ENCODE measurements at places on chromosomes 16 and 17.

- DNase-seq = no peak
Measured at GRCh38 chr17:40471846-40472732, 28.8 kb downstream of the IGFBP4 start.

GRCh38 chr17:57032343-57032742 is 52.7 kb upstream of the AKAP1 start:
- DNase-seq = no peak

DNA sequence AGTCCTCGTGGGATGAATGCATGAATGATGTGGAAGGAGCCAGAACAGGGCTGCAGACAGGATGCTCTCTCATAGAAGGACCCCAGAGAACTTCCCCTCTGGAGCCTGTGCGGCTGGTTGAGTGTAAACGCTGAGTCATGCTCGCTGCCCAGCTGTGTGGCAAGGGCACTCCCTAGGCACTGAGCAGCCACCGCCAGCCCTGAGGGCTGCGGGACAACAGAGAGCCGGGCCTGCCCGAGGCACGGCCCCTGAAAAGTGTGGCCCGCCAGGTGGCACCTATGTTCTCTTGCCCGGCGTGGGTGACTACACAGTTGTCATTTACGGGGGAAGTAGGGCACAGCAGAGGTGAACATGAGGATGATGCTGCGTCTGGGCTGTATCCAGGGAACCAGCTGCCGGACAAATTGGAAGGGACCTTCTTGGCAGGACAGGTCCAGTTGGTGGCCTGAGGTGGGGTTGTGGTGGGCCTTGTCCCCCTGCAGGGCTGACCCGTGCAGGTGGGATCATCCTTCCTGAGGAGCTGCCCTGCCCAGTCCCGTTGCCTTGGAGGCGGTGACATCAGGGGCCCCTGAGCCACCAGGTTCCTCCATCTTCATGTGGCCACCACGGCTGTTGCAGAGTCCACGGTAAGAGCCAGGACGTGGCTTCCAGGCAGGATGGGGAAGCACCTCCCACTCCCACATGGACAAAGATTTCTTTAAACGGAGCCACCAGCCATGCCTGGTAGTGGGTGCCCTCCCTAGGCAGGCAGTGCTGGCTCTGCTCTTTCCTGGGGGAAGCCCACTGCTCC is 94.8 kb upstream of the CBX4 start:
- no peak for DNase-seq

GRCh38 chr16:88616320-88616719 is 22.1 kb upstream of the IL17C start:
- DNase-seq = no peak

DNA sequence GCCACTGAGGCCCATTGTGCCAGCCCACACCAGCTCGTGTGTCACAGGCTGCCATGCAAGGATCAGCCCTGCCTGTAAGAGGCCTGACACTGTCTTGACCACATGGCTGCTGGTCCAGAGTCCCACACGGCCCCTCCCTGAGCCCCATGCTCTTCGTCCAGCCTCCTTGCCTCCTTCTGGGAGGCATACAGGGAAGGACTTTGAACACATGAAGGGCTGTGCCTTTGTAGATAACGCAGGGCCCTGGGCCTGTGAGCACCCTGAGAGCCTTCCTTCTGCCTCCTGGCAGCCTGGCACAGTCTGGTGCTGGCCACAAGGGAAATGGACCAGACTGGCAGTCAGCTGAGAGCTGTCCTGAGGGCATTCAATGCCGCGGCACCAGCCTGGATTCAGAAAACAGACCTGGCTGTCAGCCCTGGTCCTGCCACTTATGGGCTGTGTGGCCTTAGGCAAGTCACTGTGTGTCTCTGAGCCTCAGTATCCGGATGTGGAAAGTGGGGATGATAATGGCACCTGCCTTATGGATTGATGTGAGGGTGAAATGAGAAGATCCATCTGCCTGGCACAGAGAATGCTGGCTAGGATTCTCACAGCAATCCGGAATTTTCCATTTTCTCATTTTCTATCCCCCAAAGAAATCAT is 19.2 kb upstream of the SPNS2 start:
- DNase-seq = no peak

DNA sequence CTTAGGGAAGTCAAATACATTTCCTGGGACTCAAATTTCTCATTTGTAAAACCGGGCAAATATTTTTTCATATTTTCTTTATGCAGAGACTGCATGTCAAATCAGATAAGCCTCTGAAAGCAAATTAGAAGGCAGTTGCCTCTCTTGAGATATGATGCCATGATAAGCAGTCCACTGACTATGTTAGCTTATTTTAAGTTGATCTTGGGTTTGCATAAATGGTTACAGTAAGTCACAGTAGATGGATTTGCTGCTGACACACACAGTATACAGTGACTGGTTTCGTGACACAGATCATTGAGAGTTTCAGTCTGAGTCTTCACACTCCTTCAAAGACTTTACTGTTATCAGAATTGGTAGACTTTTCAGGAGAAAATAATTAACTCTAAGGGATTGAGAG is 927.6 kb upstream of the CDH8 start:
- no peak for DNase-seq

DNA sequence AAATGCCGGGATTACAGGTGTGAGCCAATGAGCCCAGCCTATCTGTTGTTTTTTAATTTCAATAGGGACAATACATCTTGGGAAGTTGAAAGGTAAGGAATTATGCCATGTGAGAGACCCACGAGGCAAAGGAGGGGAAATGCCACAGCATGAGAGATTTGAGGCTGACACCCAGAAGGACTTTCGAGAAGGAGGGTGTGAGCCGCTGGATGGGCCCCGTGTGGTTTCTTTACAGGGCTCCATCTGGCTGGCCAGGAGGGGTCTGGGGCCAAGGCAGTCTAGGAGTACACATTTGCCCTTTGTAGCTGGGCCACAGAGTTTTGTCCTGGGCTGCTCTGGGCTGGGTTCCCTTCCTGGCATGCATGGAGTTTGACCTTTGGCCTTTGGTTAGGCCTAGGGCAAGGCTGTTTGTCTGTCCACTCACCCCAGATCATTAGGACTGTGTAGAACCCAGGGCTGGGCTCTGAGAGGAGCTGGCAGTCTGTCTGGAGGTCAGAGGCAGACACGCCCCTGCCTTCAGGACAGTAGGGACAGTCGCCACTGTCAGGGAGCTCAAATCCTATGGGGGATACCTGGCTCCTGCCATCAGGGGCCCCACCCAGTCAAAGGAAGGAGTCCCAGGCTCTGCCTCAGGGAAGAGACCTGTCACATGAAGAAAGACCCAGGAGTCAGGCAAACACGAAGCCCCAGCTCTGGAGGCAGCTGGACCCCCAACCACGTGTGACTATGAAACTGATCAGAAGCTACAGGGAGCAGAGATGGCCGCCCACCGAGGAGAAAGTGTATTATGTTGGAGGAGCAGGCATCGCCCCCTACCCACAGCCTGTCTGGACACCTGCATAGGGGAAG is 24.2 kb upstream of the NXPH3 start:
- DNase-seq = no peak

GRCh38 chr17:67686241-67686640 is 31.5 kb upstream of the NOL11 start:
- no peak for DNase-seq

DNA sequence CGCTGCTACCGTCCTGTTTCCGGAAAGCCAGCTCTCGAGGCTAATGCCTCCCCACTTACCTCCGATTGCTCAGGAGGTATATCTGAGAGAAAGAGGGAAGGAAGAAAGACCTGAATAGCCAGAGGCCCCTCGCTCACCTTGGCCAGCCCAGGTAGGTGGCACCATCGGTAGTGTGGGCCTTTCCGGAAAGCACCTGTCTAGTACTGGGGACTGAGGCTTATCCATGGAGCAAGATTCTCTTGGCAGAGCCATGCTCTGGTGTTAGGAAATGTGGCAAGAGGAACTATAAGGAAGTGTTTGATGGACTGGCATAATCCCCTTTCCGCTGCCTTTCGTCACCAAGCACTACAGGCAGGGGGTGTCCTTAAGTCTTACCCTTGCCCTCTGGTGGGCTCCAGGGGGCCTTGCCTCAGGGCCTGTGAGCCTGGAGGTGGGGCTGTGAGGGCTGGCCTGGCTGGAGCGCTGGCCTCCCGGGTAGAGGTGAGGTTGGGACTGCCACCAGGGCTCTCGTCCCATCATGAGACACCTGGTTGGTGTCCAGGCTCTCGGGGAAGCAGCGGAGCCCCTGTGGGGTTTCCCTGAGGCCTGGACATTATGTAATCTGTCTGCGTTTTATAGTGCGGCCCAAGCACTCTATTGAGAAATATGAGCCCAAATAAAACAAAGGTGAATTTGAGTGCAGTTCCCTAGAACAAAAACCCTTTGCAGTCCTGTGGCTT is 2.9 kb downstream of the CMIP start:
- DNase-seq = no peak

GRCh38 chr16:80938879-80939260 is 67.8 kb downstream of the CMC2 start:
- DNase-seq = no peak

GRCh38 chr16:4692460-4693295 is 684 bp upstream of the NUDT16L1 start:
- no peak for DNase-seq

DNA sequence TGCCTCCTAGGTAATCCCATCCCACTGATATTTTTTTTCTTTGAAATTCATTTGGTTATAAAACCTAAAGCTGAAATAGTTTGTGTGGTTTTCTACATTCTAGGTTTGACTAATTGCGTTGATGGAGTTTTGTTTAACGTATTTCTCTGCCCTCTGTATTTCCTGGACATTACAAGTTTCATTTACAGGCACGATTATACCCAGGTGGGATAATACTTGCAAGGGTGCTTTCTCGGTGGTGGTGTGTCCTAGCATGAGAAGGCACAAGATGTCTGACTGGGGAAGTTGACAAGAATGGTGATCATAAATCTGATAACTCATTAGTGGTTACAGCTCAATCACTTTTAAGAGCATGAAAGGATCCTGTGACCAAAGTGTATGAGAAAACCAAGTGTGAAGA is 45.0 kb downstream of the DYNLRB2 start:
- no peak for DNase-seq

- DNase-seq = no peak
Measured at GRCh38 chr17:22717211-22717610, 1024.9 kb downstream of the KCNJ18 start.

- DNase-seq = no peak
Measured at GRCh38 chr17:78146881-78147280, 696 bp downstream of the C17orf99 start.

- DNase-seq = no peak
Measured at GRCh38 chr17:49338883-49339282, 23.2 kb downstream of the ZNF652 start.

DNA sequence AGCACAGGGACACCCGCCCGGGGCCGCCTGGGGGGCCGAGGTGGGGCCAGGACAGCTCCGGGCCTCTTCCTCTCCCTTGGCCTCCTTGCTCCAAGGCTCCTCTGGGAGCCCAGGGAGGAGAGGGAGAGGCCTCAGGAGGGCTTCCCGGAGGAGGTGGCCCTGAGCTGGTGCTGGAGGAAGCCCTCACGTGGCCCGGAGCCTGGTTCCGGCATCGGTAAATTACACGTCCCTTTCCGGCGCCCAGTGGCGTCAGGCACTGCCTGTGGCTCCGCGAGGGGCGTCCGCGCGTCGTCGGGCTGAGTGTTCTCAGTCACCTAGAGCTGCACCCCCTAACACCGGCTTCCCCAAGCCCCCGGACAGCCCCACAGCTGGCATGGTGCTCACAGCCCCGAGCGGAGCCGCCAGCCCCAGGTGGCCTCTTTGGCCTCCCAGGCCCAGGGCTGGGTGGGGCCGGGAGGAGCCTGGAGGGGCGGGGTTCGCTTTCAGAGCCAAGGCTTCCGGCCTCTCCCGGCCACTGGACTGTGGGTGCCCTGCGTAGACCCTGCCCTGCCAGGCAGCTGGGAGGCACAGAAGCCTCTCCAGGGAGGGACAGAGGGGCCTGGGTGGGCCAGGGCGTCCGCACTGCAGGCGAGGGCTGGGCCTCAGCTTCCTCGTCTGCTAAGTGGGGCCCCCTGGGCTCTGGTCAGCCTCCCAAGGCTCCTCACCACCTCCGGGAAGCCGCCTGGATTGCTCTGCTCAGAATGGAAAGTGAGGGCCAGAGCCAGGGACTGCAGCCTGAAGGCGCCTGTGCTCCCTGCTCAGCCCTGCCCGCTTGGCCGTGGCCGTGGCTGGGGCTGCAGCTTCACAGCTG is 27.9 kb upstream of the SSTR5 start:
- DNase-seq = no peak

- no peak for DNase-seq
Measured at GRCh38 chr16:11547118-11547916, 39.4 kb downstream of the LITAF start.

- DNase-seq = no peak
Measured at GRCh38 chr17:57832314-57833178, 17.3 kb downstream of the MRPS23 start.

DNA sequence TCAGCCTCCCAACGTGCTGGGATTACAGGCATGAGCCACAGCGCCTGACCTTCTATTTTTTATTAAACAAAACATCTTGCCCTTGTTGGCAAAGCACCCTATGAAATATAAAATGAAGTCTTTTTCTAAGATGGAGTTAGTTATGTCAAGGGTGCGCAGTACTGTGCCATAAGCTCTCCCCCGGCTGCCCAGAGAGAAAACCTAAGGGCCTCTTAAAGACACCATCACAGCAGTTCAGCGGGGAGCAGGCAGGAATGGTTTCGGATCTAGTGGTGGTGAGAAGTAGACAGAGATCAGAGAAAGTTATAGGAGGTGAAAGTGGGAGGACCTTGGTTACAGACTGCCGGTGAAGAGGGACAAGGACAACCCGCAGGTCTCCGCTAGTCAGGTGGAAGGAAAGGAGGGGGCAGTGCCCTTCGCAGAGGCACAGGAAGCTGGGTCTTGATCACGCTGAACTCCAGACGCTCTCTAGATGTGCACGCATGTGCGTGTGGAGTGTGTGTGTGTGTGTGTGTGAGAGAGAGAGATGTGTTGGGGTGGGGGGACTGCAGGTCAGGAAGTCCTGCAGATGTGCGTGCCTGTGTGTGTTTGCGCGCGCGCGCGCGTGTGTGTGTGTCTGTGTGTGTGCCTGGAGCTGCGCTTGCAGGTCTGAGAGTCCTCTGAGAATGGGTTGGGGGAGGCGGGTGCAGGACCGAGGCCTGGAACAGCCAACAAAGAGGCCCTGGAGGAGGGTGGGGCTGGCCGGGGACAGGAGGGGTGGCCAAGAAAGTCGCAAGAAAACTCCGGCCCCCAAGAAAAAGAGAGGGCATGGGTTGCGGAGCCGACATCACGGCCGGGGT is 748 bp upstream of the CMTM3 start:
- no peak for DNase-seq

DNA sequence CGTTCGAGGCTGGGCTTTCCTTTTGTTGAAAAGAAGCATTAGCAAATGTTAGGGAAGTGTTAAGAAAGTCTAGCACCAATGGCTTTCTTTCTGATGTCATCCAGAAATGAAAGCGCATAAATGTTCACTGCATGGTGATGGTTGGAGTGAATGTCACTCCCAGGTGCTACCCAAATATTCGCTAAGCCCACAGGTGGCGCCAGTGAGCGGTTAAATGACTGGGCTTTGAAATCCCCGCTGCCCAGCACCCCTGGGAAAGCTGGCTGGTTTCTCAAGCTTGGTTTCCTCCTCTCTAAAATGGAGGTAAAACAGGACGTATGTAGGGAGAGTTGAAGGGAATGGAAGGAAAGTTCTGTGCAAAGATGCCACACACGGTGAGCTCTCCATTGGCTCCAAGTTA is 104.4 kb downstream of the IRX5 start:
- DNase-seq = no peak

GRCh38 chr16:24800586-24800985 is 45.2 kb upstream of the SLC5A11 start:
- no peak for DNase-seq

GRCh38 chr17:43898446-43898845 is 8.9 kb downstream of the MPP2 start:
- no peak for DNase-seq

- no peak for DNase-seq
Measured at GRCh38 chr17:74619077-74619673, 4.4 kb downstream of the CD300E start.

- no peak for DNase-seq
Measured at GRCh38 chr16:11180489-11180888, 75.5 kb downstream of the SOCS1 start.
